ENCODE measurements at places on chromosomes 5 and 9.

GRCh38 chr9:137141050-137141810 lies 2.3 kb downstream of the GRIN1 start:
- DNase-seq = no peak

DNA sequence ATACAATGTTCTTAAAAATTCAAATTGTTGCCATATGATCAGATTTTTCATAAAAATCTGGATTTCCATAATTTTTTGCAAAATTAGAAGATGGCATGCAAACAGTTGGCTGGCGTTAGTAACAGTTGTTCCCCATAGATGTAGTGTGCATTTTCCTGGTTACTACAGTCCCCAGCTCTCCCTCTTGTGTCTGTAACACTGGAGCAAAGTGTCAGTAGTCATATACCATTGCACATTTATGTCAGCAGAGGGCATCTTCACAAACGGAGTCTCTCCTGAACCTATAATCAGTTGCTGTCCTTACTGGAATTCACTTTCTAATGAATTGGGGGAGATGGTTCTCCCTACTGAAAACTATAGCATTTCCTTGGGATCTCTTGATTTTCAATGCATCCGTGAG lies 44.7 kb upstream of the DMAC1 start:
- no peak for DNase-seq

DNA sequence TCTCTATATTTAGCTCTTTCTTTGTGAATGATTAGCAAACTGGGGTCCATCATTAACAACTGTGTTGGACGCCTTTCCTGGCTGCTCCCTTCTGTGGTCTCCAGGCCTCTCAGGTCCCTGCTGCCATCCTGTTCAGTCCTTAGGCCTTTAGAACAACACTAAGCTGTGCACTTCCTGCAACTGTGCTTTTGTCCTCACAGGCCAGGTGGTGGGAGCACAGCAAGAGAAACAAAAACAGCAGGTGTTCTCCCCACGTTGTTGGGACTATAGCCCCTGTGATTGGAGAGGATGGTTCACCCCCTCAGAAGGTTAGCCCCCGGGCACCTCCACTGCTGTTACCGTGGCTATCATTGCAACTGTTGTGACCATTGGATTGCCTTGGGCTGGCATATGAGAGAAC lies 41.7 kb upstream of the CLINT1 start:
- DNase-seq = no peak

GRCh38 chr9:965497-965896 lies 11.0 kb upstream of the DMRT3 start:
- DNase-seq = no peak

GRCh38 chr5:93355691-93356090 lies 225.3 kb downstream of the NR2F1-AS1 start:
- DNase-seq = no peak

GRCh38 chr9:89400403-89401116 lies 82.3 kb downstream of the SECISBP2 start:
- no peak for DNase-seq

- no peak for DNase-seq
These were observed 127.3 kb upstream of the RORB start for GRCh38 chr9:74369844-74370243.

DNA sequence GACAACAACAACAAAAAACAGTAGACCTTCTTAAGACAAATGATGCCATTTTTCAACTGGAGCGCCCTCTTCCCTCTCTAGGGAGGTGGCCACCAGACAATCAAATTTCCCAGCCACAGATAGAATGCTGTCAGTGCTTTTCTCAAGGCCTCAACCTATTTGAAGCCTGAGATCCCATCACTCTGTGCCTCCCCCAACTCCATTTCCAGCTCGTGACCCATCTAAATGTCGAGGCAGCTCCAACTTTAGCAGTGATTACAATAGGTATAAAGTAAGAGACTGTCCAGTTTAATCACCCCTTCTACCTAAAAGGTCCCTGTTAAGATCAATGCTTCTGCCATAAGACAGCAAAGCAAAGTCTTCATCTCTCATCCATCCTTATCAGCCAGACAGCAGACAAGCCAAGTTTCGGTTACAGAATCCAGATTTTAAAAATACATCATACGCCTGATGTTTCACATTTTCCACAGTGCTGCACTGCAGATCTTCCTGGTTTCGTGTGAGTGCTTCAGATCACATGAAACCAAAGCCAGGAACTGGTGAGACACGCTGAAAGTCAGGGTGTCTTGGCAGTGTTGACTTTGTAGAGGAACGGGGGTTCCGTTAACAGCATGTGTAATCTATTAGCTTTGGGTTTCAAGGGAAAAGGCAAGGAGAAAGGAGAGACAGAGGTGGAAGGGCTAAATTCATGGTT lies 447.8 kb downstream of the ENC1 start:
- no peak for DNase-seq

DNA sequence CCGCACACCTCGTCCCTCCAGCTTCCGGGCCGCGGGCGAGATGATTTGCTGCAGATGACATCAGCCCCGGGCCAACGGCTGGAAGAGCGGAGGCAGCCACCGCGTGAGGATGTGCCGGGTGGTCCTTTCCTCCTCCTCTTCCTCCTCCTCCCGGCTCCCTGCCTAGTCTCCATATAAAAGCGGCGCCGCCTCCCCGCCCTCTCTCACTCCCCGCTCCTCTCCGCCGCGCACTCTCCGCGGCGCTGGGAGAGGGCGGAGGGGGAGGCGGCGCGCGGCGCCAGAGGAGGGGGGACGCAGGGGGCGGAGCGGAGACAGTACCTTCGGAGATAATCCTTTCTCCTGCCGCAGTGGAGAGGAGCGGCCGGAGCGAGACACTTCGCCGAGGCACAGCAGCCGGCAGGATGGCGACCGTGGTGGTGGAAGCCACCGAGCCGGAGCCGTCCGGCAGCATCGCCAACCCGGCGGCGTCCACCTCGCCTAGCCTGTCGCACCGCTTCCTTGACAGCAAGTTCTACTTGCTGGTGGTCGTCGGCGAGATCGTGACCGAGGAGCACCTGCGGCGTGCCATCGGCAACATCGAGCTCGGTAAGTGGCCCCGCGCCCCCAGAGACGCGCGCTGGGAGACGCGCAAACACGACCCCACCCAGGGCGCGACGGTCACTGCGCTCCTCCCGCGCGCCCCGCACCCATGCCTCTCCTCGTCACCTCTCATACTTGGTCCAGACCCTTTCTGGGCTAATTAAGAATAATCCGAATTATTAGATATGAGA lies at the start of gene MAP1B:
TSS of gene MAP1B (plus strand) at position 345 of the 770 bp plus-strand sequence. CDS start at position 402, 57 bp downstream.
- DNase-seq = no peak

DNA sequence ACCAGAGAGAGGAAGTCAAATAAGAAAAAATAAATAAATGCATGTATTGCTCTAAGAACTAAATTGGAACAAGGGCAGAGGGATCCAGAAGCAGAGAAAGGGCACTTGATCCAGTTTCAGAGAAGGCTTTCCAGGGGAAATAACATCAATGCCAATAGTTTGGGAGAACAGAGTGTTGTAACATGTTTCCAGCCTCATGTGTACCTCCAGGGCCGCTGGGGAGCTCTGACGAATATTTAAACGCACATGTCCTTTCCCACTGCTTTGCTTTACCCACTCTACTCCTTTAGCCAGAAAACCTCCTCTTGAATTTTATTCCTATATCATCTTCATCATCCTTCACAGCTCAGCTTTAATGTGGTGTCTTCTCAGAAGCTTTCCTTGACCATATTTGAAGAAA lies 233.7 kb downstream of the ENC1 start:
- DNase-seq = no peak

- DNase-seq = no peak
These were observed 23.9 kb downstream of the AMBP start for GRCh38 chr9:114054191-114054690.

- DNase-seq = no peak
These were observed 51.2 kb downstream of the SAR1B start for GRCh38 chr5:134581241-134581981.

DNA sequence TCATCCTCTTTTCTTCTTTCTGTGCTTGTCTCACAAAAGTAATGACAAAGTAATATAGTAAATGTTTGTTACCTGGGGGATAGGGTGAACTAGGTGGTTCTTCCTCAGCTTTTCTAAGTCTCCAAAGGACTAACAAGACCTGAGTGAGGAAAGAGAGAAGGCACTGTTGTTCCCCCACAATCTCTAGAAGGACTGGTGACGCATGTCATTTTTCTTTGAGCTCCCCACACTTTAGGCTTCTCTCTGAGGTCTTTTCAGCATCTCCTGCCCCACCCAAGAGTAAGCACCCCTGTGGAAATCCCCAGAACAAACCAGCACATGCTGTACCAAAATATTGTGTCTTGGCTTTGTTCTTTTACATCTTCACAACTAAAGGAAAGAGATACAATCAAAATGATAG lies 2.4 kb upstream of the IL7R start:
- DNase-seq = peak; percentile 68

- no peak for DNase-seq
These were observed 41.0 kb downstream of the CCNJL start for GRCh38 chr5:160271396-160271795.

- DNase-seq = no peak
These were observed 28.6 kb downstream of the IDNK start for GRCh38 chr9:83651558-83651957.

- no peak for DNase-seq
These were observed 778.3 kb downstream of the PRELID2 start for GRCh38 chr5:145056800-145057199.

GRCh38 chr5:103452089-103452488 lies 110.5 kb downstream of the NUDT12 start:
- DNase-seq = no peak

GRCh38 chr9:1532171-1532570 lies 482.0 kb downstream of the DMRT2 start:
- DNase-seq = no peak

- DNase-seq = no peak
These were observed 36.3 kb downstream of the ELL2 start for GRCh38 chr5:95925378-95925744.

DNA sequence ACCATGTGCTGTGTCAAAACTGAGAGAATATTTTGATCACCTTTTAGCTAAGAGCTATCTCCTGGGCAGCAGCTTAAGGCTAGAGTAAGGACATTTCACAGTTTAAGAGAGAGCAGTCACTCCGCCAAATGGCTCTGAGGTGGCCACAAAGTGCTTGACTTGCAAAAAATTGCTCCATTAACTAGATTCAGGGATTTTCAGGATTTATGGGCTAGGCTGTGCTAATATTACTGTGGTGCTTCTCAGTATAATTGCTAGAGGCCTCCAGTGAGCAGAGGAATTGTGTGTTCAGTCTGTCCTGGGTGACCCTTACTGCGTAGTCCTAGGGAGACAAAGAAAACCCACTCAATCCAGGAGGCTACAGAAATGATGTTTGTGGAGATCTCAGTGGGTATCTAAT lies 65.2 kb downstream of the PALM2AKAP2 start:
- DNase-seq = no peak

DNA sequence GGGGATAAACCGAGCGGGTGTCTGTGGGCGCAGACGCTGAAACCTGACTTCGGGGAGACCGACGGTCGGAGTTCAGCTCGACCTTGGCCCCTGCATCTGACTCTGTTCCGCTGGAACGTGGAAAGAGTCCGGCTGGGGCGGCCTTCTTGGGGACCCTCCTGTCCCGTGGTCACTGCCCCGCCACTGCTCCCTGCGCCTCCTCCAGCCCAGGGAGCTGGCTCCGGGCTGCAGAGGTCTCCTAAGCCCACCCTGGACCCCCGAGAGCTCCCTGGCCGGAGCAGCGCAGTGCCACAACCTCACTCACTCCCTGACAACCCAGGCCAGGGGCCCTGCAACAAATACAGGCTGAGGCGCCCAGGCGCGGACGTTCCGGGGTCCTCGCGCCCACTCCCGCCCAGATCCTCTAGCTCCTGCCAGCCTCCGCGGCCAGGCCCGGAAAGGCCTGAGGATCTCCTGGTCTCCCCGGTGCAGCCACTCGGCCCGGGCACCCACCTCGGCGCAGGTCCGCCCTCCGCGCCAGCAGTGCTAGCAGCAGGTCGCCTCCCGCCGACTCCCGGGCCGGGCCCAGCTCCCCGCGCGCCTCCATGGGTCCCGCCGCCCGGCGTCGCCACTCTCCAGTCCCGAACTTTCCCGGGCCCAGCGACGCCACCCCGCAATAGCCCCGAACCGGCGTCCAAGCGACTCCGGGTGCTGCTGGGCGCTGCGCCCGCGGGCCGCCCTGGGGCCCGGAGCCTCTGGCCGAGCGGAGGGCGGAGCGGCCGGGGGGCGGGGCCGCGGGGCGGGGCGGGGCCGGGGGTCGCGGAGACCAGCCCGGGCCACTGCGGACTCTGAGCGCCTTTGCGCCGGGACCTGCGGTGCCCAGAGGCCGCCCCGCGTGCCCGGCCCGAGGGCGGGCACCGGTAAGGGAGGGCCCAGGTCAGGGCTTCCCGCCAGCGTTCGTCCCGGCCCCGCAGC lies 2.2 kb downstream of the LHX3 start:
- no peak for DNase-seq

- peak; percentile 17 for DNase-seq
These were observed 10.3 kb upstream of the PCDHB1 start for GRCh38 chr5:141040771-141041426.

- DNase-seq = no peak
These were observed 57.6 kb downstream of the JAK2 start for GRCh38 chr9:5042661-5043178.

GRCh38 chr9:91811024-91811909 lies 138.8 kb downstream of the ROR2 start:
- no peak for DNase-seq

GRCh38 chr9:73667749-73668148 lies 516.1 kb downstream of the ANXA1 start:
- DNase-seq = no peak

DNA sequence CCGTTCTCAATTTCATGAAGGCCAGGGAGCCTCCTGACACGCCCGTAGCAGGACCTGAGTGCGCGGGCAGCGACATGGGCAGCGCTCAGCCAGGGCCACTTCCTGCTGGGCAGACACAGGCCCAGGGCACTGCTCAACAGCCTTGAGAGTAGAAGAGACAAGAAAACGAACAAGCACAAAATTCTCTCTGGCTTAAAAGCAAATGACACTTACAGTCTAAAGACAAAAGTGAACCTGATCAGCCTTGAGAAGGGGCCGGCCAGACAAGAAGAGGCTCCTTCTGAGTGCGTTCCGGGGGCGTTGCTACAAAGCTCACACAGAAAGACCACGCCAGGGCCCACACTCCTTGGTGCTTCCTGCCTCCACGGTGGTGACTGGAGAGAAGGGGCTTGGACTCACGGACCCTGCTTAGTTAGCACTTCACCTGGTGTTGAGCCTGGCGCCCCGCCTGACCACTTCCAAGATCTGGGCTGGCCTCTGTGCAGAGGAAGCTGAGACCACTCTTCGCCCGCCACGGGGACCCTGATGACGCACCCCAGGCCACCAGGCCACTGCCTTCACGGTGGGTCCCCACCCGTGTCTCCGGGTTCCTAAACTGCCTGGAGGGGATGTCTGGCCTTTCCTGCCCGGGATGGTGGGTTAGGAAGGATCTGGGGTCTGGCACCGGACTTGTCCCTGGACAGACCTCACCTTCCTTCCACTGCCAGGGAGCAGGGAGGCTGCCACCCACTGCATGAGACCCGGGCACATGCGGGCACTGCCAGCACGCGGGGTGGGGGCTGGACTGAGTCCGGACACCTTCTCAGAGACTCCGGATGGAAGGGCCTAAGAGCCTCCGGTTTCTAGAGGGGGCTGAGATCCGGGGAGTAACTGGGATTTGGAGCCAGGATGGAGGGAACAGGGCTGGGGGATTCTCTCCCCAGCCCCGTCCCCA lies 1.3 kb downstream of the SLC12A7 start:
- no peak for DNase-seq

All from activated CD8-positive, alpha-beta memory T cell treated with anti-CD3 and anti-CD28 coated beads for 1 hour (primary cell).